Forelimb muscle (tissue), 1 donor: ENCODE measurements at places on chromosomes 7 and 10.

DNA sequence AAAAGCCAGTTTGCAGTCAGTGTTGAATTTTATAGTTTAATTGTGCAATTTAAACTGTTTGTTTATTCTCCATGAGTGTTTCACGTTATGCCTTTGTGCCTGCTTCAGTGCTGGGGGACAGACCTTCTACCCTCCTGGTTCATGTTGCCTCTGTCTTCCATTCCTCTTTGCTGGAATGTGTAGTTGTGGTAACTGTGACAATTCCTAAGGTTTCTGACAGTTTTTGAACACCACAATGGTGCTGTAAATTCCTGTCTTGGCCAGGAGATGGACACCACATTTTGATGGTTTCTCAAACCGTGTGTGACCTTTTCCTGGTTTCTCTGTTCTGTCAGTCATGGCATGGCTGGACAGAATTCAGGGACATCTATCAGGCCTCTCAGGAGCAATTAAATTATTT, 201.7 kb downstream of the BICC1 start:
- no peak for DNase-seq

DNA sequence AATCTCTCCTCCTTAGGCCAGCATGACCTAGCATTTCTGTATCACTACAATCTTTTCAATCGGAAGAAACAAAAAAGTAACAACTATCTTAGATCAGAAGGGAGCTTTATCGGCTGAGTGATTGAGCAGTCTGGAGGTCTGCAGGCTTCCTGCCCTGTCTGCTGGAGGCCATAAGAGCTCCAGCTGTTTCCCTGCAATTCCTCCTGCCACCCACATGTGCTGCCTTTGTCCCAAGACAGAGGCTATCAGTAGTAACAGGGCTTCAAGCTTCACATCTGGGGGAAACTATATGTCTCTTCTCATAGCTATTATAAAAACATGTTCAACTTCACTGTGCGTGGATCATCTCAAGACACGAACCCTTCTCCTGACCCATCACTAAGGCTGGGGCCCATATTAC, 70.1 kb upstream of the VWC2 start:
- no peak for DNase-seq

DNA sequence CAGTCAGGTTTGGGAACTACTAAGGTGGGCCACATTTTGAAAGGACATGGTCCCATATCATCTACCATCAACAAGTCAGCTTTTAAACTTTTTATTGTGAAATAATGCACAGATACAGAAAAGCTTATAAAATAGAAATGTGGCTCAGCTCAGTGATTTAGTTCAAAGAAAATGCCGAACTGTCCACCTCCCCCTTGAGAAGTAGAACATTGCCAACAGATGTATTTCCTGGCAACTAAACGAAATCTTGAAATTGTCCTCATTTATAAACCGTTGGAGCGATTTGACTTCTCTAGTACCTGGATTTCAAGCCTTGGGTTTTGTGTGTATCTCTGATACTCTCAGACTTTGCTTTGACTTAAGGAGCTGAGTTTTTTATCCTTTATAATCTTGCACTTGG, 32.7 kb upstream of the SMNDC1 start:
- no peak for DNase-seq

- no peak for DNase-seq
These were observed 89.5 kb upstream of the CCDC6 start for GRCh38 chr10:59995862-59996261.

- no peak for DNase-seq
These were observed 407.9 kb downstream of the KCNMA1 start for GRCh38 chr10:77229704-77230103.

DNA sequence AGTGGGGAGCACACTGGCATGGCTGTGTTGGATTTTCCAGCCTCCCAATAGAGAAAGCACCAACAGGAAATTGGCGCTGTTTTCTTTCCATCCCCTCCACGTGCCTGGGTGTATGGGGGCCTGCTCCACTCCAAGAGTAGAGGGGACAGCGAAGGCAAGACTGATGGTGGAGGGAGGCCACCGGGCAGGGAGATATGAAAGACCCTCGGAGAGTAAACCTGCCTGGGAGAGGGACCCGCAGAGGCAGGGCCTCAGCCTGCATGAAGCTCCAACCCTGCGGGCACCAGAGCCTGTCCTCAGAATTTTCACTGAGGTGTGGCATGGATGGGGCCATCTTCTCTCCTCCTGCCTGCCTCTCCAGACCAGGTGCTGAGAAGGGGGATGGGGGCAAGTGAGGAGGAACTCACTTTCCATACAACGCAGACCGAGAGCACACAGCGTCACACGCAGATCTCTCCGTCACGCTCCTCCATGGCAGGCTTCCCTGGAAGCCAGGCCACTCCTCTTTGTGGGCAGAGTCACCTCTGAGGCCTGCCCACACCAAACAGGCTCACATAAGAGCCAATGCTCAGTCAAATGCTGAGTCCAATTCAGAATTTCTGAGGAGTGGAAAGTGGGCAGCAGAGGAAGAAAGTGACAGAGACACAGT, 18.8 kb downstream of the ANXA11 start:
- DNase-seq, result no peak

GRCh38 chr10:74011770-74012169, 13.9 kb downstream of the VCL start:
- DNase-seq, result no peak

DNA sequence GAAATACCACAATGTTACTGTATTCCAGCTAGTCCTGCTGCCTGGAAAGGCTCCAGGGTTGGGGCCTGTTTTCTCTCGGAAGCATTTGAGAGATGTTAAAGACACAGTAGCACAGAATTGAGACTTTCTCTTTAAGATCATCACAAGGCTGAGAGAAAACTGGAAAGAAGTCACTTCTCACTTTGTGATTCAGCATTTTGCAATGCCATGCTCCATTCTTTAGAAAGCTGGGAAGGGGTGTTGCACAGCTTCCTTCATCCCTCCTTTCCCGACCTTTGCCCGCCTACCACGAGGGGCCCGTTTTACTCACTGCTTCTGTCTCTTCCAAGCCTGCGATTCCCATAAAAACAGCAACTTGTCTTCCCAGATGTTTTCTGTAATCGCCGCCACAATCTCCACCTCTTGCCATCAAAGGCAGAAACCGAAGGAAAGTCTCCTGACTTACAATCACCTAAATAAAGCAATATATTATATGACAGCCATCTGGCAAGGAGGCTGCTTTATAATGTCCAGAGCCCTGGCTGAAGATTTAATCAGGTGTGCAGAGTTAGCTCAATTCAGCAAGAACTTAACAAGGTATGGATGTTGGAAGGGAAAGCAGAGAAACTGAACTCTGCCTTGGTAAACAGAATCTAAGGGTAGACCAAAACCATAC, 18.9 kb downstream of the NOD1 start:
- DNase-seq, result no peak

DNA sequence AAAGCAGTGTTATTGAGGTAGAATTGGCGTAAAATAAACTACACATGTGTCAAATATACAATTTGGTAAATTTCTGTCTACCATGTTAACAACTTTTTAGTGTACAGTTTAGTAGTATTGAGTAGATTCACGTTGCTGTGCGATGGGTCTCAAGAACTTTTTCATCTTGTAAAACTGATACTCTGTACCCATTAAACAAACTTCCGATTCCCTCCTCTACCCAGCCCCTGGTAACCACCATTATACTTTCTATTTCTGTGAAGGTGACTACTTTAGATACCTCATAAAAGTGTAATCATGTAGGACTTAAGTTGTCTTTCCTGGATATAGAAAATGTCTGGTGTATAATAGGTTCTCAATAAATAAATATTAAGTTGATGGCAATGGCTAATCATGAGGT, 408.5 kb upstream of the POT1 start:
- no peak for DNase-seq
